ENCODE measurements at places on chromosomes 5 and 9.

GRCh38 chr5:120507197-120507596, 43.1 kb downstream of the PRR16 start:
- DNase-seq: no peak

GRCh38 chr9:134592819-134593200, 48.8 kb upstream of the COL5A1 start:
- DNase-seq: no peak

DNA sequence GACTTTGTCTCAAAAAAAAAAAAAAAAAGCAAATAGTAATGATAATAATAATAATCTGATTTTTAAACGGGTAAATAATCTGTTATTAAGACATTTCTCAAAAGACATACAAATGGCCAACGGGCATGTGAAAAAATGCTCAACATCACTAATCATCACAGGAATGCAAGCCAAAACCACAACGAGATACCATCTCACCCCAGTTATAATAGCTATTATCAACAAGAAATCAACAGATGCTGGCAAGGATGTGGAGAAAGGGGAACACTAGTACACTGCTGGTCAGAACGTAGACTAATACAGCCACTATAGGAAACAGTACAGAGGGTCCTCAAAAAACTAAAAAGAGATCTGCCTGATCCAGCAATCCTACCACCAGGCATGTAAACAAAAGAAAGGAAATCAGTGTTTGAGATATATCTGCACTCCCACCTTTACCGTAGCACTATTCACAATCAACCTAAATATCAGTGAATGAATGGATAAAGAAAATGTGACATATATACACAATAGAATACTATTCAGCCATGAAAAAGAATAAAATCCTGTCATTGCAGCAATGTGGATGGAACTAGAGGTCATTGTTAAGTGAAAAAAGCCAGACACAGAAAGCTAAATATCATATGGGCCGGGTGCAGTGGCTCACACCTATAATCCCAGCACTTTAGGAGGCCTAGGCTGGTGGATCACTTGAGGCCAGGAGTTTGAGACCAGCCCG, 24.9 kb downstream of the VAV2 start:
- no peak for DNase-seq

GRCh38 chr5:142717582-142718215, 31.8 kb upstream of the FGF1 start:
- DNase-seq: no peak

DNA sequence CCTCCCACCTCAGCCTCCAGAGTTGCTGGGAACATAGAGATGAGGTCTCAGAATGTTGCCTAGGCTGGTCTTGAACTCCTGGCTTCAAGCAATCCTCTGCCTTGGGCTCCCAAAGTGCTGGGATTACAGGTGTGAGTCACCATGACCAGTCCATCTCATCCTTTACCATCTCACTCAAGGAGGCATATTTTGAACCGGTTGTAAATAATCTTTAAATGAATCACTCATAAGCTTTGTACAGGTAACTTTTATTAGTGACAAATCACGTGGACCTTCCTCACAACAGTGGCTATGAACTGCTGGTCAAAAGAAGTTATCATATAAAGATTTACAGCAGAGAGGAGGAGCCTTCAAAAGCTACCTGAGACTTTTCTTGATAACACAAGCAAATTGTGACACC, 70.7 kb downstream of the RFK start:
- no peak for DNase-seq

GRCh38 chr9:113389451-113389850, 11.6 kb downstream of the ALAD start:
- no peak for DNase-seq

- DNase-seq: no peak
Observed at GRCh38 chr9:129685220-129685932, 19.9 kb downstream of the PRRX2 start.

DNA sequence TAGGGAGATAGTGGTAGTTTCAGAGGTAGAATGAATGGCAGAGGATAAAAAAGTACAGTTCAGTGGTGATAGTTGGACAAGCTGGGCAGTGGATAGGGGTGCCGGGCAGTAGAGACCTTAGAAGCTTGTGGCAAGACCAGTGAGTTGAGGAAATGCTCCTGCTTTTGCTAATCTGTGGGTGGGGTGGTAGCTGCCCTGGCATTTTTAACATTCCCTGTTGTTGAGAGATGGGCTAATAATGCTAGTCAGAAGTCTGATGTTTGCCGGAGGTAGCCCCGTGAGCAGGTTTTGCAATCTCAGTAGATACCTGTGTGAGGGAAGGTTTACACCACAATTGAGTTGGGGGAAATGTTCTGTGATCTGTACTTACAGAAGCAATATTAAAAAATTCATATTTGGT, 91.1 kb downstream of the TRIO start:
- DNase-seq: no peak

- no peak for DNase-seq
Observed at GRCh38 chr9:5628183-5628529, 751 bp upstream of the RIC1 start.

GRCh38 chr5:165152058-165152457, 1646.6 kb downstream of the MAT2B start:
- DNase-seq: no peak

- DNase-seq: no peak
Observed at GRCh38 chr9:76912636-76913275, 6.8 kb upstream of the PRUNE2 start.

DNA sequence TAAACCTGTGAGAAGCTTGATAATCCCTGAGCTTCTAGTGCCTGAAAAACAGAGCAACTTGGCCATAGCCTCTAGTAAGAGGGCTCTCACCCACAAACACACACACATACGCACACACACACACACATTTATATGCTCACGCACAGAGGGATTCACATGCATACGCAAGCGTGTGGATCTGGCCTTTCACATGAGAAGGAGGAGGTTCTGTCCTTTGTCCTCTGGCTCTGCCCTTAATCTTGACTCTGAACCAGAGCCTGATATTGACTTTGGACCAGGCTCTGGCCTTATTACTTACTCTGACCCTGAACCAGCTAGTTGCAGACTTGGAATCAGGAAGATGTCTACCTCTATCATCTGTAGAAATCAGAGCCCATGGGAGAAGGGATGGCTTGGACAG, 10.0 kb upstream of the P4HA2 start:
- DNase-seq: no peak

GRCh38 chr5:96924016-96924443, 11.8 kb upstream of the LNPEP start:
- DNase-seq: no peak
